Ovary (tissue), 10 donors: ENCODE measurements at places on chromosomes 12 and 14.

GRCh38 chr12:124318278-124319020 is 23.6 kb downstream of the RFLNA start:
- DNase-seq, result no peak

GRCh38 chr14:106694638-106695393 is 1168.4 kb downstream of the TMEM121 start:
- DNase-seq, result no peak

DNA sequence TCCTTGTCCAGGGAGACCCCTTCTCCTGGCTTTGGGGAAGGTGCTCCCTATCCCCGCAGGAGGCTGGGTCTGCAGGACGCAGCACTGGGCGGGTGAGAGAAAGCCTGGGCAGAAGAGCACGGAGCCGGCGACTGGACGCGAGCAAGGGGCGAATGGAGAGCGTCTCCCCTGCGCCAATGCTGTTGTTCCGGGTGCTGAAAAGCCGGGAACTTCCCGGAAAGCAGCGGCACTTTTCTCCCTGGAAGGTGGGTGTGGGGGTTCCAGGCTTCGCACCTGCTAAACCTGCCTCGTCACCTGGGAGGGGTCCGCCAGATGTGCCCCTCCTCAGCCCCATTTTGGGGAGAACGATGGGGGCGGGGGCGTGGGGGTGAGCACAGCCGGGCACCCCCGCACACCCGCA is 417.1 kb upstream of the TMTC1 start:
- no peak for DNase-seq

GRCh38 chr14:73397810-73398209 is 60.5 kb downstream of the NUMB start:
- no peak for DNase-seq

DNA sequence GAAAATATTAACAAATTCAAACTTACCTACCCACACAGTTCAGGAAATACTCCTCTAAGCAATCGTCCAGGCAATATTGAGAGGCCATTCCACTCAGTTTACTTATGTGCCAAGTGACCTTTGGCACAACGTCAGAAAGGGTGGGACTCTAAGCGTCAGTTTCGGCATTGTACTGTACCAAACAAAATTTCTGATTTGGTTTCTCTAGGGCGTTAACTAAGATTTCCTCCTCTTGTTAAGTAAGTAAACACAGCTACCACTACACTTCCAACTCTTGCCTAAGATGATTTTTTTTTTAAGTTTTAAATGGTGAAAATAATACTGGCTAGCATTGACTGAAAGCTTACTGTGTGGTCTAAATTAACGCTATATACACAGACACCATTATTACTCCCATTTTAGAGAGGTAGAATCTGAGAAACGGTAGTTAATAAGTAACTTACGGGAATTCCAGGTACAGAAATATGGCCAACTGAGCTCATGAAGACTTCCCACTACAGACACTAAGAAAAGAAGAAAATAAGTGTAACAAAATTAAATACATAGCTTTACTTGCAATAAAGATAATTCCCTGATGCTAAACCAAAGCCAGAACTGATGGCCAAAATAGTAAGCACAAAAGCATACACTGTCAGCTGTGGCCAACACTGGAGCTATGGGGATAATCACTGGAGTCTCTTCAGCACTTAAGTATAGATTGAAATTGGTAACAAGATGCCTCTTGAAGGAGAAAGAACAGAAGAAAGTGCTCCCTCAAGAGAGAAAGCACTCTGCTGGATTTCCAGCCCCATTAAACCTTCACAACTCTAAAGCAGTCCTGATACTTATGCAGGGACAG is 76.1 kb downstream of the EPS8 start:
- no peak for DNase-seq

DNA sequence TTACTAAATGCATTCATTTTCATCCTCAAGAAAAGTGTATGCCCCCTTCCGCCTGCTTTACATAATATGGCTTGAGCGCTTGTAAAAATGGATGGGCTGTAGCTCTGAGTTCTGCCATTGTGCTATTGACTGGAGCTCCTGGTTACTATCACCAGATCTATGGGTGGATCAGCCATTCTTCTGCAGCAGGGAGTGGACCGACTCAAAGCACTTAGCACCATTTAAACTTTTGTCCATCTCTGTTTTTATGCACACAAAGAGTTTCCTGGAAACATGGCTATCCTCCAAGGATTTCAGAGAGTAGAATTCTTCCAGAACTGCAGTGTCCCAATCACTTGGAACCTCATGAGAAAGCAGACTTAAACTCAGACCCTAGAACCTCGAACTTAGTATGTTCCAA is 4.5 kb upstream of the NUMB start:
- no peak for DNase-seq

GRCh38 chr14:89422952-89423345 is 5.9 kb upstream of the FOXN3 start:
- DNase-seq, result no peak

GRCh38 chr12:94721173-94721572 is 70.8 kb upstream of the TMCC3 start:
- DNase-seq, result no peak

DNA sequence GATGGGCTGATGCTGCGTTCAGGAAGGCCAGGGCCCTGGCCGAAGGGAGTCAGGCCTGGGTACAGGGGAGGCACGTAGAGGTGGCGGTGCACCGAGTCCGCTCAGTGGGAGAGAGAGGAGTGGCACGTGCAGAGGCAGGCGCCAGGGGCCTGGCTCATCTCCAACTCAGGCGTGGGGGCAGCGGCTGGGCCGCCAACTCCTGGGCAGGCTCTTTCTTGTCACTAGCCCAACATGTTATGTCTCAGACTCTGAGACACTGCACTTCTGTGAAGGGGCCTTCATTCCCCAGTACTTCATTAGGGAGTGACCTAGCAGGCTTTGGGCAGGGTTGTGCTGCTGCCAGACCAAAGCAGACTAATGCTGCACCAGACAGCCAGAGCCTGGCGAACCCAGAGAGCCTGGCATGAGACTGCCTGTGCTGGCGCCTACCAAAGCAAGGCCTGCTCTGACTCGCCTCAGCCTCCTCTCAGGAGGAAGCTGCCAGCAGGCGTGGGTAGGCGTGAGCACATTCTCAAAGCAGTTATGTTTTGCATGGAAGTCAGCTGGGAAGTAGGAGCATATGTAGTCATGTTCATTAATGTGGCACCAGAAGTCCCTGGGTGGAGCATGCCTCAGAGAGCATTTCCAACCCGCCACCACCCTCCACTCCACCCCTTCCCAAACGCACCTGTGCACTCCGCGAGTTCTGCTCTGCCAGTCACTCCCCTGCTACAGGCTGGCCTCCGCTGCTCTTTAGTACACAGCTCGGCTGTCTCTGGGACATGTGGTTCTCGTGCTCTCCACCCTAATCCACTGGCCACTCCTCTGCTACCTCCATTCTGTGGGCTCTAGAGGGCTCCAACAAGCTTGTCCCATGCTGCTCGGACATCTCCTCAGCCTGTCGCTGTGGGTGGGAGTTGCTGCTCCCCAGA is 9.7 kb downstream of the CKB start:
- DNase-seq, result peak; percentile 67

GRCh38 chr12:4987076-4988046 is 56.3 kb upstream of the KCNA5 start:
- DNase-seq, result no peak
